ENCODE measurements at places on chromosomes 1 and 21.

GRCh38 chr1:6235296-6235677 lies 477 bp downstream of the ICMT start:
- no peak for DNase-seq

DNA sequence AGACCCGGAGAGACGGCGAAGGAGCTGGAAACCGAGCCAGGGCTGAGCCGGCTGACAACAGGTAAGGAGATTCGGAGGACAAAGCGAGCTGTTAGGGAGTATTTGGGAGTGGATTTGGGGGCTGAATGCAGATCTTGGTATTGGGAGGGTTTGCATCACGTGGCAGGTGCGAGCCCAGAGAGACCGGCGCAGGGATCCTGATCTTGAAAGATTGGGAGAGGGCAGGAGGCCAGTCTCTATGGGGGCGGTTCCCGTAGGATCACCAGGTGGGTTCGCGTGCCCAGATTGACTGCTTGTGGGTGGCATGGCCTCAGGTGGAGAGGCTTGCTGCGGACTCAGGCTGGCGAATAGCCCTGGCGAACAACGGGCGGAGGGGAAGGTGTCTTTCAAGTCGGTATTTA lies 204 bp downstream of the CIART start:
- DNase-seq = no peak

DNA sequence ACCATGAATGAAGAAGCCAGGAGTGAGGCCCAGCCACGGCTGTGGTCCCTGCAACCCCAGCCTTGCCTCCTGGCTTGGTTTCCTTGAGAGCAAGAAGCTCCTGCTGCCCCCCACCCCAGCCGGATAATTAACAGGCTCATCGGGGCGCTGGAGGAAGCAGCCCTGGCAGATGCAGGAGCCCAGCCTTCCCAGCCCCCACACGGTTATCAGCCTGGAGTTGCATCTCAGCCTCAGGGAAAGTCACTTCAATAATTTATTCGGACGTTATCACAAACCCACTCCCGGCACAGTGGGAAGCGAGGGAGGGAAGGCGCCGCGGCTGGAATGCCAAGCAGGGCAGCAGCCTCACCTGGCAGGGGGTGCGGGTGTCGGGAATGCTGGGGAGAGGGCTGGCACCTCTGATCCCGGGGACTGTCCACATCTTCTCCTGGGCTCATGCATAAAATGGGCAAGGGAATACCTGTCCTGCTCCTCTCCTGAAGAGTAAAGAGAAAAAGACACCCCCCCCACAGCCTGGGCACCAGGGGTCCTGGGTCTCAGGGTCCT lies 43.3 kb upstream of the LRP8 start:
- no peak for DNase-seq

DNA sequence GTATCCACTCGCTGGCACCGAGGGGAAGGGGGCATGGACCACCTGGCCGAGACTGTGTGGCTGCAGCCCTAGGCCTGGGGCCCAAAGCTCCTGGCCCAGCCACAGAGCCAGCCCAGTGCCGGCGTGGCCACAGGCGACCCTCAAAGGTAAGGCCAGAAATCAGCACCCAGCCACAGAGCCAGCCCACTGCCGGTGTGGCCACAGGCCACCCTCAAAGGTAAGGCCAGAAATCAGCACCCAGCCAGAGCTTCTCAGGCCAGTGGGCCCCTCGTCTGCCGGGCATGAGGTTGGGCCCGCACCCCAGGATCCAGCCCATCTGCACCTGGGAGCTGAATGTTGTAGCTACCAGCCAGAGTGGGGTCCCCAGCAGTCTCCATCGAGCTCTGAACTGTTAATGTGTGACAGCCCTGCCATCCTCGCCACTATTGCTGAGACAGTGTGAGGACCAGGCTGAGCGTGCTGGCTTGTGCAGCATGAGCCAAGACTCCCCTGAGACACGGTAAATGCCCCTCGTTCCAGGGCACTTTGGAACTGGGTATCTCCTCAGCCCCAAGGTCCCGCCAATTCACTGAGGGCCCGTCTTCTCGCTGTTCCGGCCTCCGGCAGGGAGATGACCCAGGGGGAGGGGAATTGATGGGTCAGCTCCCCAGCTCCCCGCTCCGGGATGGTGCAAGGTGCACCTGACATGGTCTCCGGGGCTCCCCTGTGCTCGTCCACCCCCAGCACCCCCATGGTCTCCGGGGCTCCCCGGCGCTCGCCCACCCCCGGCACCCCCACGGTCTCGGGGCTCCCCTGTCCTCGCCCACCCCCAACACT lies 4.7 kb upstream of the FTCD start:
- DNase-seq = no peak

- DNase-seq = no peak
Observed at GRCh38 chr1:183982172-183982963, 55.2 kb downstream of the COLGALT2 start.

All from SW480 (cell line).